Stimulated activated naive B cell treated with anti-CD40 and anti-IgM and Interleukin-4, amounts not matched to agents 10 μg/mL and 1 μg/mL and 100 μg/mL, for 72 hours (primary cell): ENCODE measurements at places on chromosomes 3 and 15.

- H3K27ac ChIP-seq, result no peak overlapping the region
- H3K4me3 ChIP-seq, result no peak overlapping the region
- peaks cover 38% of the 10 kb centered on the region for H3K4me1 ChIP-seq
- peaks cover 8% of the 10 kb centered on the region for H3K27me3 ChIP-seq
- no peak for DNase-seq
These were observed 100.6 kb downstream of the CHSY1 start for GRCh38 chr15:101151288-101151687.

DNA sequence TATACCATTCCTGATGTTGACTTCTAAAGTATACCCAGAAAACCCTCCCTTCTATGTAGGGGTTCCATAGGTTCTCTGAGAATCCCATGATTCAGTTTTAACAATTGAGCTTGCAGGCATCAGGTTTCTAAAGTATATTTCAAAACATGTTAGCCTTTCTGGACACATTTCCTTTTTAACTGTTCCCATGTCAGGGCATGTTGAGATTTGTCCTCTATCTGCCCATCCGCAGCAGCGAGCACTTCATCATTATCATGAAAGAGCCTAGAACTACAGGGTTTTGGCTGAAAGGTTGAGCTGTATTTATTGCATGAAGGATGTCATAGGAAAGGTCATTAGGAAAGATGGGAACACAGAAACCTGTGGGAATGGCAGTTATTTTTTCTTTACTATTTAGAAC lies 201.1 kb upstream of the BHLHE40 start:
- H3K4me1 ChIP-seq, result peaks cover 30% of the 10 kb centered on the region
- H3K4me3 ChIP-seq, result no peak overlapping the region
- no peak for DNase-seq

DNA sequence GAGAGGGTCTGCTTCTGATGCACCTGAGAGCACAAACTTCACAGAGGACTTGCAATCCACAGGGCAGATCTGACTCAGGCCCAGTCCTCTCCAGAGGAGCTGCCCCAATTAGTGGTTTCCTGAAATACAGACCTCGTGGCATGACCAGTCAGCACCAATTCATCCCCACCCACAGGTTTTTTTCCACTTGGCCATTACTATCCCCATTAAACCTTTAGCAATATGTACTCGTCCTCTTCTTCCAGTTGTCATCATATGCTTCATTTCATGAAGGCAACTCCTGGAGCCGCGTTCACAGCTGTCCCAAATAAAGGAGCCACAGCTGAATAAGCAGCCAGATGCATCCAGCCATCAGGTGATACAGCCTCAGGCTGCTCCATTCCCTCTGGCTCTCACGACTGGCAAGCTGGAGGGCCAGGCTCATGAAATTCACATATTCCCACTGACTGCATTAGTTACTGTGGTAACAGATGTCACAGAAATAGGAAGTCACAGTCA lies 163.1 kb downstream of the FMN1 start:
- H3K36me3 ChIP-seq, result no peaks in the 10 kb centered on the region
- no peak for DNase-seq
- H3K27me3 ChIP-seq, result peaks cover 4% of the 10 kb centered on the region
- H3K4me3 ChIP-seq, result no peak overlapping the region
- H3K4me1 ChIP-seq, result no peaks in the 10 kb centered on the region

DNA sequence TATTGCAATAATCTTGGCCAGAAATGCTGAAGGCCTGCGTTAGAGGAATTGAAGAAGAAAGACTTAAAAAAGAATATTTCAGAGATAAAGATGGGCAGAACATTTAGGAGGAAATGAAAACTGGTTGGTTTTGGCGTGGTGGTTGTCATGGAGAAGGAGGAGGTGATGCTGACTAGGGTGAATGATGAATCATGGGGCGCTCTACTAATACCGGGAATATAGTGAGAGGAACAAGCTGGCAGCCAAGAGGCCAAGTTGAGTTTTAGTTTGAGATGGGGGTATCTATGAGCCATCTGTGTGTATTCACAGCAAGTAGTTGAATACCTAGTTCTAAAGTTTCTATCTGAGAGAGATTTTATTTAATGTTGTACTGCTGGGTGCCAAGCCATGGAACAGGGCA lies 6.8 kb upstream of the GAP43 start:
- peaks cover 19% of the 10 kb centered on the region for H3K27me3 ChIP-seq
- H3K36me3 ChIP-seq, result no peaks in the 10 kb centered on the region
- H3K27ac ChIP-seq, result no peak overlapping the region
- peak; percentile 5 for DNase-seq
- peaks cover 8% of the 10 kb centered on the region for H3K4me1 ChIP-seq
- no peak overlapping the region for H3K4me3 ChIP-seq

DNA sequence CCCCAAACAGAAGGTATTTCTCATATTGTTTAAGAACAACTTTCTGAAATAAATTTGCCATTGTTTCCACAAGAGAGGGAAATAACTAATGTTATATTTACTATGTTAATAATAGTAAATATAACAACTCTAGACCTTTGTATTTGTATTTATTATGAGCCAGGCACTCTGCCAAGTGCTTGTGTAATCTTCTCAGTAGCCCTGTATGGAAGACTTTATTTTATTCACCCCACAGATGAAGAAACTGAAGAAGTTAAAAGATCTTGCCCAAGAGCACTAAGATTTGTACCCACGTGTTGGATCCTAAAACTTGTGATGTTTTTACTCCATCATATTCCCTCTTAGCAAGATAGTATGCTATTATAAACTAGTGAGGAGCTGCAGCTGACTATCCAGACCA lies 12.0 kb upstream of the GNB4 start:
- DNase-seq, result no peak
- H3K27ac ChIP-seq, result no peak overlapping the region
- H3K27me3 ChIP-seq, result no peaks in the 10 kb centered on the region
- H3K4me3 ChIP-seq, result no peak overlapping the region
- H3K4me1 ChIP-seq, result peaks cover 12% of the 10 kb centered on the region

DNA sequence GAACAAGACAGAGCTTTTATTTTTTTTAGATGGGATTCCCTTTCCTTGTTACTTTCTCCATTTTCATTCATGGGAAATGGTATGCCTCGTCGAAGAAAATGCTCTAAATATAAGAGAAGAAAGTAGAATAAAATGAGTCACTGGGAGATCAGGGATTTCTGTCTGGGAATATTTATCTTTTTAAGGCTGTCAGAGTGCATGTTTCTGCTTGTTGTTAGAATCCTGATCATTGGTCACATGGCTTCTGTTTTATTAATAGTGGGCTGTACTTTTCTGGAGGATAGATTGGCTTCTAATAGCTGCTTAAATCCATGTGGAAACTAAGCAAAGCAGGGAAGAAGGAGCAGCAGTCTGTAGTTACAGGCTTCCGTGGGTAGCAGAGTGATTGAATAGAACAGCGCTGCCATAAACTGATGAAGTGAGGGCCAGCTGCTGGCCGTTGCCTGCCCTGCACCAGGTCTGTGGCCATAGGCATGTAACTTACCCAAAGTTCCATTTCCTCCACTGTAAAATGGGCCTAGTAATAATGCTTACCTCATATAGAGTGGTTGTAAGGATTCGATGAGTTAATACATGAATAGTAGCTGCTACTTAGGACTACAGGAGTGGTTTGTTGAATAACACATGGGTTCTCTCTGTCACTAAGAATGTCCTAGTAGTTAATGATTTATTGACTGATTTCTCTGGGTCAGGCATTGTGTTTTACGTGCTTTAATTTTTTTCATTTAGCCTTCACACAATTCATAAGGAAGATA lies 289.9 kb downstream of the SATB1 start:
- H3K27ac ChIP-seq, result no peak overlapping the region
- no peaks in the 10 kb centered on the region for H3K27me3 ChIP-seq
- no peak overlapping the region for H3K4me3 ChIP-seq
- DNase-seq, result no peak

DNA sequence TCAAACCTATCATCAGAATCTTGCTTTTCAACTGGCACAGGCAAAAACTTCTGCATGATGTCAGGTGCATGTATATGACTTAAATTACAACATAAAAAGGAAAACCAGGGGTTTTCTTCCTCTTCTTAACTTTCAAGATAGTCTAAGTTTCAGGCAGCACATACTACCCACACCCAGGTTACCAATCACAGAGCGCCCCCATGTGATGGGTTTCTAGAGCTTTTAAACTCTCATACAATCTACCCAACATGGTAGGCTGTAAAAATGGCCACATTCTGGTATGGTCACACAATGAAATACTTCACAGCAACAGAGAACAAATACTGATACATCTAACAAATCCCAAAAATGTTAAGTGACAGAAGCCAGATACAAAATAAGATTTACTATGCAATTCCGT lies 7.4 kb downstream of the MESD start:
- DNase-seq, result no peak
- no peak overlapping the region for H3K4me3 ChIP-seq
- peaks cover 70% of the 10 kb centered on the region for H3K4me1 ChIP-seq
- H3K36me3 ChIP-seq, result peaks cover 50% of the 10 kb centered on the region
- peak overlapping the region; percentile 20 for H3K27ac ChIP-seq

GRCh38 chr15:60704129-60704528 lies 225.2 kb upstream of the ICE2 start:
- H3K27ac ChIP-seq, result no peak overlapping the region
- no peaks in the 10 kb centered on the region for H3K36me3 ChIP-seq
- no peak overlapping the region for H3K4me3 ChIP-seq
- H3K27me3 ChIP-seq, result peaks cover 4% of the 10 kb centered on the region

GRCh38 chr3:39100500-39100886 lies 6.9 kb downstream of the GORASP1 start:
- H3K36me3 ChIP-seq, result peaks cover 13% of the 10 kb centered on the region
- DNase-seq, result no peak
- H3K27me3 ChIP-seq, result no peaks in the 10 kb centered on the region
- no peak overlapping the region for H3K27ac ChIP-seq
- H3K4me3 ChIP-seq, result no peak overlapping the region

DNA sequence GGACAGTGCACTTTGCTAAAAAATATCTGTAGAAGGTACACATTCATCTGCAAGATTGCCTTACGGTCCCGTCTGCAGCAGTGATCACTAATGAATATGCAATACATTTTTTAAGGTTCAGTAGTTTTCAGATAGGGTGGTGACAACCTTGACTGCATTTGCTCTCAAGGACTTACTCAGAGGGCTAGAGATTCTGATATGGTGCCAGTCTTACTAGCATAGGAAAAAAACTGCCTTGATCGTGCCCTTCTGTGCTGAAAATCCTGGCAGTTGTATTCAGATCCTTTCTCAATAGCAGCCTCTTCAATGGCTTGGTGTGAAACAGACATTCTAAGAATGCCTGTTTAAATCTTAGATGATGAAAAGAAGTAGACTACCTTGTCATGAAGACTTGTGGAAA lies 411.9 kb upstream of the CCDC54 start:
- H3K4me3 ChIP-seq, result no peak overlapping the region
- no peak overlapping the region for H3K27ac ChIP-seq
- H3K4me1 ChIP-seq, result peaks cover 2% of the 10 kb centered on the region
- no peaks in the 10 kb centered on the region for H3K27me3 ChIP-seq

DNA sequence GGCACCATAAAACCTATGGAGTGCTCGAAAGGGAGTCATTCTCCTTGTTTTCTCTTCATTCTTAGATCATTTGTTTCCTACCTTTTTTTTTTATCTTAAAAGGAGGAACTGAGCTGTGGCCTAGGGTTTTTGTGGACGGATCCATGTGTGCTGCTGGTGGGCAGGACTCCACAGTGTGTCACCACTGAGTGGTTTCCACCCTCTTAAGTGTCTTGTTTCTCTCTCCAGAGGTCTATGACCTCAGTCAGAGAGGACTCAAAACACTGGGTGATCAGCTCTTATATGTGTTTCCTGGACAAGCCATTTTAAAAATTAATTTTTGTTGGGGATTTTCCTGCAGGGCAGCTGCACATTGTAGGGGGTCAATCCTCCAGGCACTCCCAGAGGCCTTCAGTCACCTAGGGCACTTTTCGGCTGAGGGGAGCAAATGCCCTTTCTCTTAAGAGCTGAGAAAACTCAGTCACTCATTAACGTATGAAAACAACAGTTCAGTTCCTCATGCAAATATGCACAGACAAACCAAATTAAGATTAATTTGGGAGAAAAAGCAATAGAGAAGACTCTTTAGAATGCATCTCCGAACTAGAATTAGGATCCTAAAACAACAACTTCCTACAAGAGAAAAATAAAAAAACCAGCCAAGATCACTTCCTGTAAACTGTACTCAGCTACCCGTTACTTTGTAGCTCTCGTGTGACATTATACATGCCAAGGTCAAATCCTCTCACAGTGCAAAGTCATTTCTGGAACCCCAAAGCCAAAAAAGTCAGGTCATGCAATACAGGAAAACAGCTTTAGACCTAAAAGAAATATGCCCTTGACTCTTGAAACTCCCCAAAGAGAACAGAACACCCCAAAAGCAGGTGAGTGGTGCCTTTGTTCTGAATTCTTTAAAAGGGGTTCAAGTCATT lies 27.6 kb upstream of the FAM3D start:
- no peak overlapping the region for H3K4me3 ChIP-seq
- no peaks in the 10 kb centered on the region for H3K36me3 ChIP-seq
- H3K27me3 ChIP-seq, result peaks cover 7% of the 10 kb centered on the region
- H3K4me1 ChIP-seq, result peaks cover 5% of the 10 kb centered on the region

DNA sequence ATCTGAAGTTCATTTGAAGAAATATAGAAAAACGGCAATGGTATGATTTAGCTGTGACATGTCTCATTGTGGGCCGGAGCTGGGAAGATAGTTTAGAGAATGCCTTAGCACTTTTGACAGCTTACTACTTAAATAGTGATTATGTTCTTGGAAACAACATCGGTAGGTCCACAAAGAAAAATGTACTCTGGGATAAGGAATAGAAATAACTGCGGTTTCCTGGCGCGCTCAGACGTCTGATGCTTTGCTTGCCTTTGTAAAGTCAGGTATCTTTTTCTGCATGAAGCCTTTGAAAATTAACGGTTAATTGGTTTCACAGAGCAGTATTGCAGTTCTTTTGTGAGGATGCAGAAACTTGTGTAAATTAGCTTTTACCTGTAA lies 1.4 kb downstream of the USP3 start:
- H3K27ac ChIP-seq, result peak overlapping the region; percentile 93
- no peak for DNase-seq
- H3K36me3 ChIP-seq, result no peaks in the 10 kb centered on the region
- peak overlapping the region; percentile 86 for H3K4me3 ChIP-seq
- peaks cover 55% of the 10 kb centered on the region for H3K4me1 ChIP-seq
- no peaks in the 10 kb centered on the region for H3K27me3 ChIP-seq

DNA sequence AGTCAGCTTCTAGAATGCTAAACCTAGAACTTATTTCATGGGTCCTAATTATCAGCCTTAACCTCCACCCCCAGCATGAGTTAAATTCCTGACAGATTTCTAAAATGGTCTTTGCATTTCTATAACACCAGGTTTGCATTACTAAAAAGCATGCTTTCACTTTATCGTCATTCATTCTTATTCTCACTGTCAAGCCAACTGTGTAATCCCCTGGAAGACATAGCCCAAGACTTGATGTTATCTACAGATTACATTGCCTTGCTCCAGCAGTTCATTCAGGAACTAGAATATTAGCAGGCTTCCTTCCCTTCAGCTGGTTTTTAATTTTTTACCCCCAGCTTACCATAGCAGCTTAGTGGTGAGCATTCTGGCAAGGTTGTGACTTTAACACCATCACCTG lies 184.0 kb downstream of the SLCO3A1 start:
- DNase-seq, result no peak
- H3K27ac ChIP-seq, result no peak overlapping the region
- H3K4me3 ChIP-seq, result no peak overlapping the region

GRCh38 chr15:68616397-68616796 lies 37.6 kb downstream of the CORO2B start:
- H3K27me3 ChIP-seq, result no peaks in the 10 kb centered on the region
- H3K4me3 ChIP-seq, result no peak overlapping the region
- no peaks in the 10 kb centered on the region for H3K36me3 ChIP-seq
- no peak overlapping the region for H3K27ac ChIP-seq
- peaks cover 29% of the 10 kb centered on the region for H3K4me1 ChIP-seq
